Stimulated activated CD4-positive, alpha-beta T cell treated with anti-CD3 and anti-CD28 coated beads, Interleukin-1b, Interleukin-23, amount 100 ng/mL, for 48 hours (primary cell): ENCODE measurements at places on chromosomes 5 and 9.

DNA sequence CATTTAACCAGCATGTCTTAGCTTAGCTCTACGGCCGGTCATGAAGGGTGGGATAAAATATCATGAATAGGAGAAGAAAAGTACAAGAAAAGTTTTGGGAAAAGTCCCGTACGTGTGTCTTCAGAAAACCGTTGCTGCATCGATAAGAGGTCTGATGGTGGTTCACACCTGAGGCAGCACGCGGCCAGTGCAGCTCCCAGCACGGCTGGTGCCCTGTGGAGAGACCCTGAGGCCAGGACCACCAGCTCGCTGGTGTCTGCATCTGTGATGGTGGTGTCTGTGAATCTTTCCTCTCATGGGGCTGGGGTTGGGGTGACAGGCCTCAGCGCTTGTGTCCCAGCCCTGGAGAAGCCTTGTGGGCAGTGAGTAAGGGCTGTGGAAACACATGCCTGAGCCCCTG is 148.9 kb upstream of the IRX4 start:
- no peak for DNase-seq

- DNase-seq: no peak
Measured at GRCh38 chr9:21015995-21016394, 15.4 kb downstream of the HACD4 start.

GRCh38 chr9:20382460-20383071 is 239.7 kb downstream of the MLLT3 start:
- DNase-seq: no peak

GRCh38 chr9:124684169-124684568 is 86.9 kb downstream of the NR6A1 start:
- no peak for DNase-seq

- DNase-seq: no peak
Measured at GRCh38 chr5:127409246-127409917, 108.1 kb upstream of the PRRC1 start.

DNA sequence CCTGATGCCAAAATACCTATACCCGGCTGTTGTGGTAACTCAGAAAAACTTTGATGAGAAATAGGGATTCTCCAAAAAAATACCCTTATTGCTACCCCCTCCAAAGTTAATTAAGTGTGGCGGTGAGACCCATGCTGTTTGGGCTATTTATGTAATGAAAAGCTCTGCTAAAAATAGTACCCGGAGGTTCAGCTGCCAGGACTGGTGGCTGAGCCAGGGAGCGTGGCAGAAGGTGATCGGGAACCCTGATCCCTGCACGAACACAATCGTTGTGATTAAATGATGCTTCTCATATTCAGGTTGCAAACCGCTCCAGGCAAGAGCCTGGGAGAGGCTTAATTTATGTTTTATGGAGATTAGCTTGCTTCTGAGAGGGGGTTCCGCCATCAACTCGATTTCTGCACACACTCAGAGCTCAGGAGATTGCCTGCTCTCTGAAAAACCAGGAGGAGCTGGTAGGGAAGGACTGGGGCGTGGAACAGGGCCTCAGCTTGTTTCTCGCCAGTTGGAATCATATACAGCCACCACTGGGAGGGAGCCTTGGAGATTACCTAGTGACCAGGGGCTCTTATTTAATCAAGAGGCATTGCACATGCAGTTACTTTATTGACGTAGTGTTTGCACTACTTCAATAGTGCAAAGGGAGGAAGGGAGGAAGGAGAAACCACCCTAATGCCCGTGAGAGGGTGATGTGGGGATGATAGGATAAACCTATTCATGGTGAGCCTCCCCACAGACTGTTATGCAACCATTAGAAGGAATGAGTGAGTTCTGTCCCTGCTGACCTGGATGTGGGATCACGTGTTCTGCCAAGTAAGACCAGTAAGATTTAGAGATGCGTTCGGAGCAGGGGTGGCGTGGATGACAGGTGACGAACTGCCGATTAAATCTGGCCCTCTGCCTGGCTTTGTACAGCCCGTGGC is 23.4 kb downstream of the HRH2 start:
- no peak for DNase-seq

DNA sequence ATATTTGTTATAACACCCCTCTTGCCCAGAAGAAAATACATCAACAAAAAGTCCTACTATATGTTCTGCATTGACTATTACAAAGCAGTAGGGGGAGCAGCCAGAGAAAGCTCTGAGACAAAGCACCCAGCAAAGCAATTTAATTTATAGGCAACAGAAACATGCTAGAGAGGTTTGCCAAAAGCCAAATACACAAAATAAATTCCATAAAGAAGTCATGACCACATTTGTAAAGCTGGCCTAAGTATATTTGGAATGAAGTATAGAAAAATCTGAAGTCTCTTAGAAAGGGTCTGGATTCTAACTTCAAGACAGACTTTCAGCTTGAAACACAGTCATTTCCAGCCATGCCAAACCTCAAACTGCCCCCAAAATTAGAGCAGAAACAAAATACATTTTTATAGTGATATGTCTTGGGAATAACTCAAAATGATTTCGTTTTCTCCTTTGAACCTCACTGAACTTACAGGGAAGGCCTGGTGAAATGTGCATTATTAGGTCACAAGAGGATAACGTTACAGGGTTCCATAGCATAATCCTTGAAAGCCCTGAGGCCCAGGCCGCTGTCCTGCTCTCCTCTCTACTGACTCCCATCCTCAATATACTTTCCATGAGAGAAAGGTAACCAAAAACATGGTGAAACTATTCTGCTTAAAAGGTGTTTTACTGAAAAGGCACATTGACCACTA is 451.8 kb downstream of the RAB3C start:
- no peak for DNase-seq

DNA sequence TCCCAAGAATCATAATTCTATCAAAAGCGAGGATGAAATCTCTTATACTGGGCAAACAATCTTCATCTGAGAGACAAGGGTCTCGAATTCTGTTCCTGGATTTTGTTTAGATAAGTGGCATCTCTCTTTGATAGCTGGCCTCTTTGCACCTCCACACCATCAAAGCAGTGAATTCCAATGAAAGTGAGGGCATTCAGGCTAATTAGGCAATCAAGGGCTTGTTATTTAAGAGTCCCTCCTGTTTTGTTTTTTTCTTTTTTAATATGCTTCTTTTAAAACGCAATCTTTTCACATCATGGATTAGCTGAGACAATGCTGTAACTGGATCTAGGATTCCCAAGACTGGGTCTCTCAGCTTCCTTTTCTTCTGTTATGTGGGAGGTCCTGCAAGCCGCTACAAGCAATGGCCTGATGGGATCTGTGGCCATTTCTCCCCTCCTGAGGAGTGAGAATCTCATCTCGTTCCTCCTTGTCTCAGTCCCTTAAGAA is 67.9 kb downstream of the TNC start:
- no peak for DNase-seq
